ENCODE measurements at places on chromosomes 3 and 15. TPM values are rescaled to one million over a fixed set of nuclear protein-coding genes. Genes with fewer than 3 reads are reported as not detected.

GRCh38 chr3:3200632-3201212, 21.2 kb upstream of the CRBN start:
- no peaks in the 10 kb centered on the region for H3K4me1 ChIP-seq
- H3K27ac ChIP-seq, result no peak overlapping the region
- H3K27me3 ChIP-seq, result no peaks in the 10 kb centered on the region
- H3K36me3 ChIP-seq, result no peaks in the 10 kb centered on the region
- no peak overlapping the region for H3K4me3 ChIP-seq
- DNase-seq, result peak; percentile 48

GRCh38 chr15:83927704-83928391, 273.9 kb downstream of the ADAMTSL3 start:
- no peak overlapping the region for H3K27ac ChIP-seq
- H3K27me3 ChIP-seq, result no peaks in the 10 kb centered on the region
- H3K36me3 ChIP-seq, result no peaks in the 10 kb centered on the region

- no peaks in the 10 kb centered on the region for H3K36me3 ChIP-seq
- no peak overlapping the region for H3K4me3 ChIP-seq
- DNase-seq, result no peak
- H3K27me3 ChIP-seq, result no peaks in the 10 kb centered on the region
- H3K27ac ChIP-seq, result no peak overlapping the region
Observed at GRCh38 chr3:13106308-13107001, 33.2 kb upstream of the IQSEC1 start.

DNA sequence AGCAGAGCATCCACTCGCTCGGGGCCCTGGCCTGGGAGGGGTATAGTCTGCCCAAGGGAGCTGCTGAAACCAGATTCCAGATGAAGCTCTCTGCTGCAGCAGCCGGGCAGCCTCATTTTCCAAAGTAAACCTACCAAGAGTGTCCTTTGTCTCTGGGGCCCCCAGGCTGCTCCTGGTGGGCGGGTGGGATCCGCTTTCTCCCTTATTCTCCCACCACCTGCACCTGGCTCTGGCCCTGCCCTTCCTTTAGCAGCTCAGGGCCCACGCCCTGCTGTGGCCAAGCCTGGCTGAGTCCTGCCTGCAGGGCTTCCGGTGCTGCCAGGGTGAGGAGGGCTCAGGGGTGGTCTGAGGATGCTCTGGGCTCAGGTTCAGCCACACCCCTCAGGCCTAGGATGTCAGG, 13.0 kb downstream of the SCN5A start:
- H3K27ac ChIP-seq, result no peak overlapping the region
- no peak overlapping the region for H3K4me3 ChIP-seq
- no peak for DNase-seq
- H3K4me1 ChIP-seq, result peaks cover 10% of the 10 kb centered on the region

- H3K27me3 ChIP-seq, result no peaks in the 10 kb centered on the region
- H3K27ac ChIP-seq, result no peak overlapping the region
- no peaks in the 10 kb centered on the region for H3K36me3 ChIP-seq
- DNase-seq, result no peak
Observed at GRCh38 chr15:80375968-80376891, 28.0 kb upstream of the ARNT2 start.

FBXO40 gene
- total RNA-seq, result not detected

NISCH gene
- 153 TPM for total RNA-seq

Measured in endothelial cell of umbilical vein (primary cell).